ENCODE measurements at places on chromosomes 6 and 20.

- no peak for DNase-seq
Observed at GRCh38 chr6:40299681-40300080, 287.5 kb downstream of the LRFN2 start.

- DNase-seq, result no peak
Observed at GRCh38 chr6:9523462-9523861, 891.4 kb downstream of the TFAP2A start.

GRCh38 chr6:108862479-108863191 lies 14.4 kb downstream of the ARMC2 start:
- DNase-seq, result no peak

GRCh38 chr6:134630508-134631121 lies 312.7 kb upstream of the SGK1 start:
- DNase-seq, result no peak

DNA sequence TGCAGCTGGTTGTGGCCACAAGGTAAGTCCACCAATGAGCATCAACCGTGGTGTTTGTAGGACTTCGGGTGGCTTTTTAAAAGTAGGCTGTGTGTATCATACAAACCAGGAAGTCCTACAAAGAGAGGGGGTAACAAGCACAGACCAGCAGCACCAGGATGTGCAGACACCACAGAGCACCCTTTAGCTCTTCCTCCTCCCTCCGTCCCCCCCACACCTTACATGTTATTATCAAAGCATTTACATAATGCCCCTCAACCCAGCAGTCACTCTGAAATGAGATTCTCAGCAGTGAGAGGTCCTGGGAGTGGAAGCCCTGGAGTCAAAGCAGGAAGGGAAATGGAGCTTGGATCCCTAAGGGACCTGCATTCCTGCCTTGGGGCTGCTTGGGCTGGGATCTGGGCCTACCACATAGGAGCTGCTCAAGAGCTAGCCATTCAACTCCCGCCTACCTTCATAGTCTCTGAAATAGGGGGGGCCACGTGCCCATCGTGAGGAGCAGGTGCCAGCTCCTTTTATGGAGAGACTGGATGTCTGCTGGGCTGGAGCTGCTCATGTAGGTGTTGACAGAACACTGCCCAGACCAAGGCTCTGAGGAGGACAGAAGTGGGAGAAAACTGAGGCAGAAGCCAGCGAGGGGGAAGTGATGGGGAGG lies 90.6 kb downstream of the PSMB1 start:
- no peak for DNase-seq
